ENCODE measurements at places on chromosomes 7 and 10. TPM values are rescaled to one million over a fixed set of nuclear protein-coding genes. Genes with fewer than 3 reads are reported as not detected.

Gene POM121
- 14.1 TPM for total RNA-seq

Gene GPR15LG
- total RNA-seq, result not detected

Gene SPDYE8
- not detected for total RNA-seq

Gene HOXA10
- total RNA-seq, result not detected

Gene ELFN1
- 0.11 TPM for total RNA-seq

Gene SORCS1
- total RNA-seq, result 6.6 TPM

Gene TACR2
- not detected for total RNA-seq

Gene ITGB8
- total RNA-seq, result 33.6 TPM

Gene SPAM1
- not detected for total RNA-seq

Gene CXCL12
- 88.0 TPM for total RNA-seq

Gene SGCE
- 72.3 TPM for total RNA-seq

Gene ANXA11
- 77.5 TPM for total RNA-seq

Gene NUDT13
- total RNA-seq, result 1.9 TPM

Gene PPP1R17
- not detected for total RNA-seq

Gene CAMK2G
- 27.4 TPM for total RNA-seq

Gene TUBAL3
- total RNA-seq, result 0.33 TPM

Gene MRC1
- total RNA-seq, result 73.4 TPM

Gene FFAR4
- total RNA-seq, result not detected

Gene CACNA2D1
- 54.1 TPM for total RNA-seq

Gene NPSR1
- not detected for total RNA-seq

Gene IGFBP1
- total RNA-seq, result not detected

Gene ANKRD30A
- total RNA-seq, result 0.13 TPM

Gene NPY
- not detected for total RNA-seq

Gene BTBD16
- not detected for total RNA-seq

Gene LGI1
- not detected for total RNA-seq

Gene ENTPD1
- 7.2 TPM for total RNA-seq

Gene TRIM73
- total RNA-seq, result 3.8 TPM

Gene PILRA
- total RNA-seq, result 4.5 TPM

Gene KLF14
- total RNA-seq, result not detected

Gene SUN3
- not detected for total RNA-seq
